ENCODE measurements at places on chromosomes 1 and 21.

DNA sequence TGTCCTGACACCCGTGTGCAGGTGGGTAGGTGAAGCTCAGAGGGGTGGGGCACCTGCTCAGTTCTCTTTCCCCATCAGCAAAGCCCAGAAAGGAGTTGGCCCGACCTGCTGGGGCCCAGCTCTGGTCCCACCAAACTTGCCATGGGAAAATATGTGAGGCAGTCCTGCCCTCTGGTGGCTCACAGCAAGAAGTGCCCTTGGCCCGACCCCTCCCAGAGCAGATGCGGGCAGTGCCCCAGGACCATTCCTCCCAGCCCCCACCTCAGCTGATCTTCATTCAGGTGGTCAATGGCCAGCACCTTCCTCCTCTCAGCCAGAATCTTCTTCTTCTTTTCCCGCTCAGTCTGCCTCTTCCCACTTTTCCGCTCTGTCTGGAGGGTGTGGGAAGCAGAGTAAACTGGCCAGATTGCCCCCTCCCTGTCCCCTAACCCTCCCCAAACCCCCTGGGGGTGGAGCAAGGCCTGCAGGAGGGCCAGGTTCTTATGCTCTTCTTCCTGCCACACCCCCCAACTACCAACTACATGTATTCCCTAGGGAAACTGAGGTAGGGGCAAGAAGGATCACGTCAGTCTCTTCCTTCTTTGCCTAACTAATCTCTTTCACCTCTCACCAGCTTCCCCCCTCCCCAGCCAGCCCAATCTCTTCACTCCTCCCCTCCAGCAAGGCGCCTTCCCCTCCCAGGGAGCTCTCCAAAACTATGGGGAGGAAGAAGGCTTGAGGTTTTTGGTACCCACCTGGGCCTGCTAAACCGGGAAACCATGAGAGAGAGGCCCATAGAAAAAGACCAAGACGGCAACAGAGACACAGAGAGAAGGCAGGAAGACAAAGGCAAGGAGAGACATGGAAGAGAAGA lies 15.6 kb downstream of the TNNT2 start:
- DNase-seq = no peak

- DNase-seq = no peak
Observed at GRCh38 chr1:29550119-29550841, 314.0 kb downstream of the PTPRU start.

DNA sequence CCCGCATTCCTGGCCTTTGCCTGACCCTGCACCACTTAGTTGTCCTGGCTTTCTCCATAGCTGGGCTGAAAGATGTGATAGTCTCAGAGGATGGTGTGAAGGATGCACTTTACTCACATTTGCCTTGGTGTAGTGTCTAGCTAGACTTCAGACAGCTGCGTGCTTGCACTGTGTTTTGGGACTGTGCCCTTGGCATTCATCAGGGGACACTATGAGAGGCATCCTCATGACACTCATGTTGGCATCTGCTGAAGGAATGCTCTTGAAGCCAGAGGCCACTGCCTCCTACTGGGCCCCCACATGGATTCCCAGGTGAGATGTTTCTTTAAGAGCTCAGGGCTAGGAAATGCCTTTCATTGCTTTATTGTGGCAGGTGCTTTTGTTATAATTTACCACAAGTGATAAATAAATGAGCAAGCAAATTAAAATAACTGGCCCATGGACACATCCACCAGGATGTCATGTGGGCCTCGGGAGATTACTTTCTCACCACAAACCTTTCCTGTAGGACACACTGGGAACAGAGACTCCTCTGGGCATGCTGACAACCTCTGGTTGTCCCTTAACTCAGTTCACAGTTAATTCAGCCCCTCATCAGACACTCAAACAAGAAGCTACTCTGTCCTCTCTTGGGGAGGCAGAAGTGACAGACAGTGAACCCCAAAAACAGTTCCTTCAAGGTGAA lies 99.4 kb upstream of the SPATA6 start:
- no peak for DNase-seq

DNA sequence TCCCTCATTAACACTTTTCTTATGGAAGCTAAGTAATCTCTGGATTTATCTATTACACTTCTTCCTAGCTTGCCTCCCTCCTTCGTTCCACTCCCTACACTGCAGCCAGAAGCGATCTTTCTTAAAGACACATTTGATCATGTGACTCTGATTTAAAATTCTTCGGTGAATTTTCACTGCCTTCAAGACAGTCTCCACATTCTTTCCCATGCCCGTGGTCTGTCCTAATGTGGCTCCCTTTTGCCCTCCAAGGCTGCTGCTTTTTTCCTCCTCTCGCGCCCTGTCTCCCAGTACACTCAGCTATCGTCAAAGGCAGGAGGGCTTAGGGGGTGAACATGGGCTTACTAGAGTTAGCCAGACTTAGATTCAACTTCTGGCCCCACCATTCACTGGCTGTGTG lies 64.4 kb downstream of the SDCCAG8 start:
- DNase-seq = no peak

- DNase-seq = no peak
Observed at GRCh38 chr1:213127074-213127473, 76.0 kb downstream of the RPS6KC1 start.

- DNase-seq = no peak
Observed at GRCh38 chr21:38984982-38985567, 179.3 kb downstream of the ETS2 start.

GRCh38 chr1:50930193-50930592 lies 29.9 kb downstream of the FAF1 start:
- DNase-seq = no peak

DNA sequence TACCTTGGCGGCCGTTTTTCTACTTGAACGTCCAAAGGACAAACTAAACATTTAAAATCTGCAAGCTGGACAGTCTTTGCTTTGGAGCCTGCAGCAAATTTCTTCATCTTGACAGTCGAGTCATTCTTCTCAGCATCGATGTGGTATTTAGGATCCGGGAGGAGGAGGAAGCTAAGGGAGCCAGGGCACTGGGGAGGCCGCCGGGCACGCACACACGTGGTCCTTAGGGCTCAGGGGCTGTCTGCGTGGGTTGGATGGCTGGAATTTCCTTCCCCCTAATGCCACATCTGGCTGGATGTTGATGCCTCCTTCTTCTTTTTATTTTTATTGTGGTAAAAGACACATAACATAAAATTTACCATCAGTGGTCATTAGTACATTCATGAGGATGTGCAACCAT lies 300.9 kb downstream of the CAMTA1 start:
- no peak for DNase-seq

DNA sequence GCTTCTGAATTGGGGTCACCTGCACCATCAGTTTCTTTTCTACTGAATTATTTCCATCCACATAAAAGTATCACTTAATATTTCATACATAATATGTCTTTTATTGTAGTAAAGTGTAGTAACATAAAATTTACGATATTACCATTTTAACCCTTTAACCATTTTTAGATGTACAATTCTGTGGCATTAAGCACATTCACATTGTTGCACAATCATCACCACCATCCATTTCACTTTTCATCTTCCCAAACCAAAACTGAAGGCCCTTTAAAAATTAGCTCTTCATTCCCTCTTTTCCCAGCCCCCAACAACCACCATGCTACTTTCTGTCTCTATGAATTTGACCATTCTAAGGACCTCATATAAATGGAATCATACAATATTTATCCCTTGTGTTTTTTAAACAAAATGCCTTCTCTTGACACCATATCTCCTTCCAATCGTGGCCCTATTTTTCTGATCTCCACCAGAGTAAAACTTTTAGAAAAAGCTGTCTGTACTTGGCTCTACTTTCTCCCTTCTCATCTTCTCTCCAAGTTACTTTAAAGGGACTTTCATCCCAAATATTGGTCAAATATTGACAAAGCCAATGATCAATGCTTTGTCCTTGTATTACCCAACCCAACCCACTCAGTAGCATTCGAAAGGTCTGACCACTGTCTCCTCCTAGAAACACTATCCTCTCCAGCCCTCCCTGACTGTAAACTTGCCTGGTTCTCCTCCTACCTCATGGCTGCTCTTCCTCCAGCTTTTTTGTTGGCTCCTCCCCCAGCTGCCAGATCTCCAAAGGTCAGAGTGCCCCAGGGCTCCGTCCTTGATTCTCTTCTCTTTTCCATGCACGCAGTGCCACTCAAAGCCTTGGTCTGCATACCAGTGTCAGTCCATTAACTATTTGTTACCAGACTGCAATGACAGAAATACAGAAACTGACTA lies 44.7 kb downstream of the SLC30A10 start:
- DNase-seq = no peak

GRCh38 chr21:28159396-28159795 lies 833.3 kb downstream of the LTN1 start:
- no peak for DNase-seq

DNA sequence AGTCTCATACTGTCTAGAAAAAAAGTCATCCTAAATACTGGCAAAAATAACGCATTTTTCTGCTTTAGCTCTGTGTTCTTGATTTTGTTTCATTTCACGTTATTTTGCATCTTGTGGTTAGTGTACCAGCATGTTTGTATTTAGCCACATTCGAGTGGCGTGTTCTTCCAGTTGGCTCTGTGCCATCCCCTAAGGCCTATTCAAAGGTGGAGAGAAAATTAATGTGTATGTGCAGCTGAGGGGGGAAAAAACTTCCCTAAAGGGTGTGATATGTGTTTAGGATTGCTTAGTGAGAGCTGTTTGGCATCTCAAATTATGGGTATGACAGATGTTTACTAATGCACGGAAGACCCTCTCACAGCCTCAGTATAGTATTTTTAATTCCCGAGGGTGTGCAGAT lies 12.1 kb downstream of the DNAJC16 start:
- DNase-seq = no peak

- no peak for DNase-seq
Observed at GRCh38 chr1:57591842-57592241, 168.0 kb upstream of the DAB1 start.

DNA sequence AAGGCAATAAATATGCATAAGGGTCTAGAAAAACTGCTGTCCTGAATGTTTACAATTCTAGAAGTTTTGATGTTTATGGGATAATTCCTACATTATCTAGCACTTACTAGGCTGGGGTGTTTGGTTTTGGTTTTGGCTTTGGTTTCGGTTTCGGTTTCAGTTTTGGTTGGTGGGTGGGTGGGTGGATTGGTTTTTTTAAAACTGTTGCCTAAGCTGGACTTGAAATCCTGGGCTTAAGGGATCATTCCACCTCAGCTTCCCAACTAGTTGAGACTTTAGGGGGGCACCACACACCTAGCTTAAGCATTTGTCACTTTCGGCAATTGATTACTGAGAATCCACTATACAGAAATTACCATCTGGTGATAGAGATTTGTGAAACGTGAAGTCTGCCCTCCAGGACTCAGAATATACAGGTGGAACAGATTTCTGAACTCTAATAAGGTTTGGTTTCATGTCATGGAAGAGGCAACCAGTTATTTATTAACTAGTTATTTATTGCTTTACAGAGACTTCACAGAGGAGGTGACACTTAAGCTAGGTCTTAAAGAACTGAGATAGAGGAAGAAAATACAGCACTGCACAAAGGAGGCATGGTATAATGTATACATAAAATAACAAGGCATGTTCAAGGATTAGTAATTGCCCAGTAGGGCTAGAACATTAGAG lies 69.6 kb downstream of the PIK3R3 start:
- DNase-seq = no peak

GRCh38 chr1:158323866-158324265 lies 7.5 kb downstream of the CD1B start:
- no peak for DNase-seq

DNA sequence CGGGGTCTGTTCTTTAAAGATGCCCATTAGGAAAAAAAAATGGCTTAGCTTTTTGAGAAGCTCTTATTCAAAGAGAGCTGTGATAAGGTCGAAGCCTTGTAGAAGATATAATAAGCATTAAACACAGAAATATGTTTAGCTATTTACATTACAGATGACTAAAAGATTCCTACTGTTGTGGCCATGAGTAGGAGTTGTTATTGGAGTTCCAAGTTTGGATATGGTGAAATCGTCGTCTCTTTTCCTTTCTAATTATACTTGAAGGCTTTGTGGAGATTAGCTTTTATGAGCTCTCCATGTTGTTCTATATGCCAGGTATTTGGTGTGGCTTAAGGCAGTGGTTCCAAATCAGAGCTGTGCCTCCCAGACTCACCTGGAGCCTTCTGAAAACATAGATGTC lies 79.9 kb upstream of the LAMC2 start:
- DNase-seq = no peak

DNA sequence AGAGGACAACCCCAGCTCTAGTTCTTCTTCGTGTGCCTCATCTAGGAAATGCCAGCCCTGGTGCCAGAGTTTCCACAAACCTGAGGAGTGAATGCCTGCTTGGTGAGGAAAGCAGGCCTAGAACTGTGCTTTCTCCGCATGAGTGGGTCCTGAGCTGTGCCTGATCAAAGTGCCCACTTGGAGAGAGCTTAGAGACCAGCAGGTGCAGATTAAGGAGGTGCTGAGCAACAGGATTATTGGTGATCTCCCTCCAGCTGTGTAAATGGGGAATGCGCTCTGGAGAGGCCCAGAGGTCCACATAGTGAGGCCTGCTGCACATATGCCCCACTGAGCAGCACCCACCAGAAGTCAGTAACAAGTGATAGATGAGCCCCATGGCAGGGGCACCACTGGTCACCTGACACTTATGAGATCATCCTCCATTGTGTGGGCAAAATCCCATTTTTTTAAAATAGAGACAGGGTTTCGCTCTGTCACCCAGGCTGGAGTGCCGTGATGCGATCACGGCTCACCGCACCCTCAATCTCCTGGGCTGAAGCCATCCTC lies 127.2 kb upstream of the ZC3H12A start:
- DNase-seq = no peak

- DNase-seq = no peak
Observed at GRCh38 chr1:194476872-194477271, 1290.5 kb upstream of the B3GALT2 start.

DNA sequence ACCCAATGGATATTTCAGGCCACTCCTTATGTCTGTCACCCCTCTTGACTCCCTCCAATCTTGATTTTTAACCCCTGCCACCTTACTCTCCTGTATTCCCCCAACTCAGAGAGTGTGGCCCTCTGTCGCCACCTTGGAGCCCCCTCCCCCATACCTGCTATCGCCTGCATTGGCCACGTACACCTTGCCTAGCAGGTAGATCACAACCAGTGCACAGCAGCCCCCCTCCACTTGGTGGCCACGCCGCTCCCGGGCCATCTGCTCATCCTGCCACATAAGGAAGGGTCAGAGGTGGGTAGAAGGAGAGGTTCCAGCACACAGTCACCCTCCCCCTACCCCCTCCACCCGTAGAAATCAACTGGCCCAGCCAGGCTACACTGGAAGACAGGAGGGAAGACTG lies 2.9 kb downstream of the PPM1J start:
- no peak for DNase-seq

Measured in activated T-helper 1 cell treated with Interleukin-2 at 50 U/mL for 16 hours (primary cell).